ENCODE measurements at places on chromosomes 7 and 10.

DNA sequence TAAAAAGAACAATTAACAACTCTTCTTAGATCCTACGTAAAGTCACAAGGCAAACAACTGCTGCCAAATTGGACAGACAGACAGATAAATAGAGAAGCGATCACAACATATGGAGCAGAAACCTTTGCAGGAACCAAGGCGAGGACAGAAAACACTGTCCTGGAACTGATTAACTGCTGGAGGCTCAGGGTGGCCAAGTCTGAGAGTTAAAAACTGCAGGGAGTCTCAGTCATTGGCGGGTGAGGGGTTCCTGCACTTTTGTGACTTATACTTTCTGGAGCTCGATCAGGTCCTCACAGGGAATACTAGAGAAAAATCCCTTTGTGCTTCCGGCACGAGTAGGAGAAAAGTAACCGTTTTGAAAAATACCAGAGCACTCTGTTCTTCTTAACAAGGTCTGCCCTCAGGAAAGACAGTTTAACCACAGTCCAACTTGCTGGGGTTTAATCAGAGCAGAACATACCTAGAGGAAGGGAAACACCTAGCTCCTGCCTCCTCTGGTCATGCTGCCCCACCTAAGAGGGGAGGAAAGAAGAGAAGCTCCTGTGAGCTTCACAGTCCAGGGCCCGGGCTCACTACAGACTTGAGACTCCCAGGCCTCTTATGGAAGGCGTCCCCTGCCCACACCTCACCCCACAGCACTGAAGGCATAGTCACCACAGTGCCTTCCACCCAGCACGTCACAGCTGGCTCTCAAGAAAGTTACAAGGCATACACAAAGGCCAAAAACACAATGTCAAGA, 74.9 kb downstream of the LARP4B start:
- no peak for DNase-seq

DNA sequence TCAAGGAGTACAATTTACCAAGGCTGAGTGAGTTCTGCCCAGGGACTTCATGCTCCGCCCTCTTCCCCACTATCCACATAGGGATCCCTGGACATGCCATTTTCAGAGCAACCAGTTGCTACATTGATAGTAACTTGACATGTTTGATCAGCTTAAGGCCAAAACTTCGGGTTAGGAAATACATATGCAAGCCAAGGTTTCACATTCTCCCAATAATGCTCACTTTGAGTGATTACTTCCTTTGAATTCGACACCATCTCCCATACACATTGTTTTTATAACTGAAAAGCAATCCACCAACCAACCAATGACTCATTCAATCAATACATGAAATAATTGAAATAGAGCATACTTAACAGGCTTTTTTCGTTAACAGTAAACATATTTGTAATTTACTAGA, 137.9 kb downstream of the GLI3 start:
- no peak for DNase-seq

DNA sequence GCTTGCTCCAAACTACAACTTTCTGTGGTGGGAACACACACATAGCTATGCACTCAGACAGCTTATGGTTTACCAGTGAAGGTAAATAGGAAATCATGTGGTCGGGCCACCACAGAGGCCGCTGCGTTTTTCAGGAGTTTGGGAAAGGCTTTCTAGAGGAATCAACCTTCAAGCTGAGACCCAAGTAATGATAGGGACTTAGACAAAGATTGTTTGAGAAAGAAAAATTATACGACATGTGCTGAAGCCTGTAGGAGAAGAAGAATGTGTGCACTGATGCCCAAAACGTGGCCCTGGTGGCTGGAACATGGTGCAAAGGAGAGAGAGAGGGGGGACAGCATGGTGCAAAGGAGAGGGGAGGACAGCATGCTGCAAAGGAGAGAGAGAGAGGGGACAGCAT, 61.2 kb upstream of the VIPR2 start:
- no peak for DNase-seq

GRCh38 chr10:74824900-74825370, 1.5 kb upstream of the KAT6B start:
- DNase-seq: no peak

DNA sequence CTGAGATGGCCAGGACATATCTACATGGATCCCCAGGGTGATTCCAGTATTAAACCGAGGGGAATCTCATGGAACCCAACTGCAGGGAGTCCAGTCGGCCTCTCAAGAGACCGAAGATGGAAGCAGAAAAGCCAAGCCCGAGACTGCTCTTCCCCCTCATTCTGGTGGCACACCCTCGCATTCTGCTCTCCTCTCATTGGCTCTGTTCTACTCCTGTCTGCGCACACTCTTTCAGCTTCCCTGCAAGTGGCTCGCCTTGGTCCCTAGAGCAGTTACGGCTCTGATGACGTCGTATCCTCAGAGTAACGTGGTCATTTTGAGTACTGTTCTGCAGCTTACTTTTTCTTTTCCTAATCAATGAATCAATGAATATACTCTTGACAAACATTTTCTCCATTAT, 72.6 kb upstream of the RHEB start:
- DNase-seq: no peak

DNA sequence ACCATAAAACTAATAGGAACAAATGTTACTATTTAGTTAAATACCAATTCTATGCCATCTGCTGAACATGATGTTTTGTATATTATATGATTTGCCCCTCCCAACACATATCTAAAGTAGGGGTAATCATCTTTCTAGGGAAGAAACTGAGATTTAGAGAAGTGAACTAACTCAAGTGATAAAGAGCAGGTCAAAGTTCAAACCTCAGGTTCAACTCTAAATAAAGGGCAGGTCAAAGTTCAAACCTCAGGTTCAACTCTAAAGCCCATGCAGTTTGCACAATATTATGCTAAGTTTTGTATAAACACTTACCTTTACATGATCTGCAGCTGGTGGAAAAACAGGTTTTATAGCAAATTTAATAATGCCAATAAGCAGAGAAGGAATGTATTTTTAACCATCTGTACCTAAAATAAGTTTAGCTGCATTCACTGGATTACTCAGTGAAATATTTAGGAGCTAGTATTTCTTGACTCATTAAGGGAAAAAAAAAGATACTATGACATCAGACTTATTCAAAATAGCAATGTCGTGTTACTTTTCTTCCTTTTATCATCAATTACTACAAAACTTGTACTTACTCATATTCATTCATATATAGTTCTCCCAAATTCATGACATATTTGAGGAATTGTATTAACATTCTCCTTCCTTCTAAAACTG, 1194.3 kb upstream of the CELF2 start:
- DNase-seq: no peak

GRCh38 chr10:32972929-32973328, 14.9 kb upstream of the ITGB1 start:
- no peak for DNase-seq

- DNase-seq: no peak
Observed at GRCh38 chr7:47698386-47698785, 116.5 kb upstream of the TNS3 start.

DNA sequence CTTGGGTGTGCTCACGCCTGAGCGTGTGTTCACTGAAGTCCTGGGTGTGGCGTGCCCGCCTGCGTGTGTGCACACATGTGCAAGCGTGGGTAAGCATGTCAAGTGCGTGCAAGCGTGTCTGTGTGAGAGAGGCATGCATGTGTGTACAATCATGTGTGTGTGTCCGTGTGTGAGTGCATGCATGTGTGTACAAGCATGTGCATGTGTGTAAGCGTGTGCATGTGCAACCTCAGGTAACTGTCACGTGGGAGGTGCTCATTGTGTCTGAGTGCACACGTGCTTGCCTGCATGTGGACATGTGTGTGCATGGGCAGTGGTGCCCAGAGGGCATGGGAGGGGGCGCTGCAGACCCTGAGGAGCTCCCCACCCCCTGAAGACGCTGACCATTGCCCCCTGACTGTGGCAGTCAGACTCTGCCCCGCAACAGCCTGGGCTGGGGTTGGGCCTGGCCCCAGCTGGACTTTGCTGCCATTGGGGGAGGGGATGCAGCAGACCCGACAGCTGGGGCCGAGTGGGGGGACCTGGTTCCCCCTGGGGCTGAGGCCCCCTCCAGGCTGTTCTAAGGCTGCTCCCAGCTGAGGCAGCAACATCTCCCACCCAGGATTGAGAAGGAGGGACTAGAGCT, 88.1 kb downstream of the UNCX start:
- no peak for DNase-seq

- no peak for DNase-seq
Observed at GRCh38 chr7:158124671-158125079, 462.9 kb downstream of the PTPRN2 start.

DNA sequence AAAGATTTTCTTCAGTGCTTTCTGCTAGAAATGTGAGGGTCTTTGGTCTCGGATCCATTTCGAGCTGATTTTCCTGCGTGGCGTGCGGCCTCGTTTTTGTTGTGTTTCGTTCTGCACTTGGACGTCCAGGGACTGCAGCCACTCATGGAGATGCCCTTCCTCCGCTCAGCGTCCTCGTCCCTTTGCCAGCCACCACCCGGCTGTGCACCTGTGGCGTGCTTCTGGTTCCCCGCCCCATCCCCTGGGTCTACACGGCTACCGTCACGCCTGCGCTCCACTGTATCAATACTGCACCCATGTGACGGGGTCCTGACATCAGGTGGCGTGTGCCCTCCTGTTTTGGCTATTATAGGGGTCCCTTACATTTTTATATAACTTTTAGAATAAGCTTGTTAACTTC, 42.7 kb upstream of the NKX6-2 start:
- no peak for DNase-seq

- no peak for DNase-seq
Observed at GRCh38 chr7:105805447-105806019, 70.9 kb downstream of the ATXN7L1 start.

DNA sequence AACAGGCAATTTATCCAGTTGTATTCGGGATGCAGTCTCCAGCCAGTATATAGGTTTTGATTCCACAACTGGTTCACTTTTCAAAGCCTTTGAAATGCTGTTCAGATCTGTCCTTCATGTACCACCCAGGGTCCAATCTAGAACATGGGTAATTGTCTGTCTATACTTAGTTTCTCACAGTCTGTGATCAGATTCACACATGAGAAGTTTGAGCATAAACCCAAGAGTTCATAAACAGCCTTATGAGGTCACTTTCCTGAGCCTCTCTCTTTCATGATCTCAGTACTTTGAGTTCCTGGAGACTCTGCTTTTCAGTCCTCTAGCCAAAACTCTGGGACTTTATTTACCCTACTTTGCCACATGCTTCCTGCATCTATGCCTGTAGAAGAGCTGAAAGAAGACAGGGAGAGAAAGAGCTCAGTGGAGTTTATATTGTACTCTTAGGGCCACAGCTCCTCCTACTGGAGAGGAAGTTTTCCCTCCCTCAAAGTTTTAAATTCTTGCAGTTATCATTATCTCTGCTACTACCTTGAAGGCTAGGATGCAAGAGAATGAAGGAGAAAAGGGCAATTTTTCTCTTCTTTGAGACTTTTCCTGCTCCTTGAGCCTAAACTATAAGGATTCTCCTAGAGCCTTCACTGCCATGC, 172.0 kb downstream of the ZEB1 start:
- no peak for DNase-seq

GRCh38 chr10:121525251-121526134, 72.8 kb downstream of the FGFR2 start:
- DNase-seq: no peak

GRCh38 chr10:72086466-72087391, 1.6 kb downstream of the SPOCK2 start:
- DNase-seq: peak; percentile 36

DNA sequence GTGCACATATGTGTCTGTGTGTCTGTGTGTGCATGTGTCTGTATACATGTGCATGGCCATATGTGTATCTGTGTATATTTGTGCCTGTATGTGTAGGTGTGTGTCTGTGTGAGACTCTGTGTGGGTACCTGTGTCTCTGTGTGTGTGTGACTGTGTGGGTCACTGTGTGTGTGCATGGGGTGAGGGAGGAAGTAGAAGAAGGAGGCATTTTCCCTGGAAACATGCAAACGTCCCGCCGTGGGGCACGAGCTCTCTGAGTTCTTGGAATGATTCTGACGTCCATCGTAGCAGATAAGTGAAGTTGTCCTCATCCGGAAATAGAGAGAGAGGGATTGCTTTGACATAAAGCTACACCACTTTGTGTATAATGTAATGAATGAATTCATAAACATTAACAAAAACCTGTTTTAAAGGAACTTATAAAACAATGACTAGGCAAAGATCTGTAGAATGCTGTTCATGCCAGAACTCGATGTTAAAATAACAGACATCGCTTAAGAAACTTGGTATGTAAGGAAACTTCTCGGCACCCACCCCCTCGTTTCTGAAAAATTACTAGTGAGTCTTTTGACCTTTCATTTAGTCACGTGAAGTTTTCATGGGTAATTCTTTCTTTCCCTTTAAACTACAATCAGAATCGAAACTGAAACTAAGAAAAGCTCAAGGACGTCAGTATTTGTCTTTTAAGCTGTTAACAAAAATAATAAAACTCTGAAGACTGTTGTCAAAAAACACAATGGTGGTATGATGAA, 43.6 kb upstream of the KLF6 start:
- DNase-seq: no peak

DNA sequence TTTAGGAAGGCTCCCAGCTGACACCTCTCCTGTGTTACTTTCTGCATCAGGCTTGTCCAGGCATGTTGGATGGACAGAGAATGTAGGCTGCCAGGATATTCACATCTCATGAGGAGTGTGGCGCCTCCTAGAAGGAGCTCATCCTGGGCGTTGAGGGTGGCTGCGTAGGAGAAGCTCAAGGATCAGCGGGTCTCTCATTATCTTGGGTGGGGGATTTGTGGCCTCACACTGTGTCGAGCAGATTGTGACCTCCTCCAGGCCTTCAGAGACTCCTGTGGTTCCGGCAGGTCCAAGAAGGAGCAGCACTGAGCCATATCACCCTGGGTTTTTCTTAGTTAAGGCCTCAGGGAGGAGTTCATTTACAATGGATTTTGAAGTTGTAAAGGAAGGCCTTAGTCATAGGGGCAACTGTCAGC, 8.7 kb upstream of the COBL start:
- no peak for DNase-seq

GRCh38 chr7:42351316-42351935, 114.4 kb upstream of the GLI3 start:
- DNase-seq: no peak

- DNase-seq: no peak
Observed at GRCh38 chr7:40544221-40544723, 409.5 kb downstream of the SUGCT start.

DNA sequence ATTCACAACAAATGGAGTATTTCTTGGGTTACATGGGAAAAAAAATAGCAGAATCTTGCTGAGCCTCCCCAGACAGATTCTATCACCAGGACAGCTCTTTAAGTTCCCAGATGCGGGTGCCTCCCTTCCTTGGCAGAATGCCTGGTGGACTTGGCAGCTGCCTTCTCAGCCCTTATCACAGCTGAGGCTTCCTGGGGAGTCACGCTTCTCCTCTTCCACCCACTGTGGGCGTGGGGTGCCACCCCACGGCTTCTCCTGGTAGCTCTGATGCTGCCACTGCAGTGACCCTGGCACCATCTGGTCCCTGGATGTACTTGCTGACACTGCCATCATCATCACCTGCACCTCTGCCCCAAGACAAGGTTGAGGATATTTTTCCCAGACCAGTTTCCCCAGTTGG, 16.2 kb upstream of the NME8 start:
- DNase-seq: no peak

GRCh38 chr7:74092321-74092963, 8.8 kb downstream of the LIMK1 start:
- DNase-seq: no peak

- DNase-seq: no peak
Observed at GRCh38 chr7:158264881-158265742, 322.5 kb downstream of the PTPRN2 start.

Measured in GM19239 (cell line).